ENCODE measurements at places on chromosomes 1 and 21. TPM values are rescaled to one million over a fixed set of nuclear protein-coding genes. Genes with fewer than 3 reads are reported as not detected.

GRCh38 chr1:63829349-63830327, 55.8 kb downstream of the ROR1 start:
- no peaks in the 10 kb centered on the region for H3K27me3 ChIP-seq
- no peak overlapping the region for H3K4me3 ChIP-seq
- H3K36me3 ChIP-seq = no peaks in the 10 kb centered on the region
- no peak overlapping the region for H3K27ac ChIP-seq

The DDX59 gene
- total RNA-seq = 27.5 TPM

DNA sequence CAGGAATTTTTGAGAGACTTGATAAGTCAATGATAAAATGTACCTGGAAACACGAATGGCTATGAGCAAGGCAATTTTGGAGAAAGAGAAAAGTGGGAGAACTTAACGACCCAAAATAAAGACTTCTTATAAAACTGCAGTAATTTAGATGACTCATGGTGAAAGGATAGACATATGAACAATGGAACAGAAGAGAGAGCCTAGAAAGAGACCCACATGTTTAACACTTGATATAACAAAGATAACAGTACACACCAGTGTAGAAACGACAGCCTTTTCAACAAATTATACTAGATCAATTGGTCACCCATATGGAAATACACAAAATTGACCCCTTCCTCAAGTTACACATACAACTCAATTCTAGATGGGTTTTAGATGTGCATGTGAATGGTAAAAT, 117.5 kb upstream of the GALNT2 start:
- no peak for DNase-seq
- H3K4me3 ChIP-seq = no peak overlapping the region
- H3K36me3 ChIP-seq = no peaks in the 10 kb centered on the region
- H3K27me3 ChIP-seq = no peaks in the 10 kb centered on the region

GRCh38 chr21:37082856-37083528, 9.9 kb downstream of the TTC3 start:
- no peaks in the 10 kb centered on the region for H3K4me1 ChIP-seq
- peaks cover 23% of the 10 kb centered on the region for H3K36me3 ChIP-seq
- no peak for DNase-seq
- no peak overlapping the region for H3K27ac ChIP-seq
- no peak overlapping the region for H3K4me3 ChIP-seq
- no peaks in the 10 kb centered on the region for H3K27me3 ChIP-seq

DNA sequence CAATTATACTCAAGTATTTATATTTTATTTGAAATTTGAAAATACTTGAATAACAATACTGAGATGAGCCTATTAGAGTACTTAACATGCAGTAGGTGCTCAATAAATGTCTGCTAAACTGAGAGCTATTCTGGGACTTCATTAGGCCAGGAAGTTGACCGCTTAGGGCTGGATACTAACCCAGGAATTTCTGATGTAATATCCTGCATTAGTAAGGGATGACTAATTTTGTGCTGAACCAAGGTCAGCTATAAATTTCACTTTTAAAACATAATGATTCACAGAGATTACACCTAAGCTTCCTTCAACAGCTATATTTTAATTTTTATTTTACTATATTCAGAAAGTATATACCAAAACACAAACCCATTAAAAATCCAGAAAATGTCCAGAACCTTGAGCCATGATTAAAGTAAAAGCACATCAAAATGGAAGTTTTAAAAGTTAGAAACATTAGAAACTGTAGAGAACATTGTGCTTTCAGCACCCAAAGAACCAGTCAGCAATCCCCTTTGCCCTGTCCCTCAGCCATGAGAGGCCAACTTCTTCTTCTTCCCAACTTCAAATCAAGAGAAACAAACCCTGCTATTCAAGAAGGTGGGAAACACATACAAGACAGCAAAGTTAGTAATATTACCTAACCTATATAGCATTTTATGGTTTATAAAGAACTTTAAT, 35.4 kb downstream of the WNT2B start:
- no peaks in the 10 kb centered on the region for H3K27me3 ChIP-seq
- DNase-seq = no peak
- H3K4me3 ChIP-seq = no peak overlapping the region

The ECE1 gene
- total RNA-seq = 47.8 TPM

DNA sequence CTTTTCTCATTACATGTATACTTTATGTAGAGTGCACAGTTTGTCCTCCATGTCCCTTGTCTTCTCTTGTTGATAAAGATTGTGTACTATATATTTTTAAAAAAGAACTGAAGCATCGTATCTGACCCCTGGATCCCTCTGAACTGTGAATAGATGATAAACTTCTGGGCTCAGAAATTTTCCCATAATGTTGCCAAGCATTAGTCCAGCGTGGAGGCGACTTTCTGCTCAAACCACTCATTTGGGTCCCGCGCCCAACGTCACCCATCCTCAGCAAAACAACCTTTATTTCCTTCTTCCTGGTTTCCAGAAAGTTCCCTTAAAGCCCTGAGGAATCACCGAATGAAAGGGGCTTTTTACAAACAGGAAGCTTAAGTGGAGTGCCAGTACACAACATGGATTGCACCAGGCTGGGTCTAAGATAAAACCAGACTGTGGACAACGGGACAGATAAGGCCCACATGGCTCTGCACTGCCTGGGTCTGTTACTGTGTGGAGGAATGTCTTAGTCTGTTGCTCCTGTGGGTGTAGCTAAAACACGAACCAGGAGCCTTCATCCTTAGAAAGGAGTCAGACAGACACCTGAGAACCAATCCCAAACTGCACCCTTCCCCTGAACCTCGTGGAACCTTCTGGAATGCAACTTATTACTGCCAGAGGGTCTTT, 15.6 kb downstream of the EVA1C start:
- no peak for DNase-seq
- no peaks in the 10 kb centered on the region for H3K4me1 ChIP-seq
- H3K27ac ChIP-seq = no peak overlapping the region
- H3K4me3 ChIP-seq = no peak overlapping the region
